ENCODE measurements at places on chromosomes 2 and 18.

DNA sequence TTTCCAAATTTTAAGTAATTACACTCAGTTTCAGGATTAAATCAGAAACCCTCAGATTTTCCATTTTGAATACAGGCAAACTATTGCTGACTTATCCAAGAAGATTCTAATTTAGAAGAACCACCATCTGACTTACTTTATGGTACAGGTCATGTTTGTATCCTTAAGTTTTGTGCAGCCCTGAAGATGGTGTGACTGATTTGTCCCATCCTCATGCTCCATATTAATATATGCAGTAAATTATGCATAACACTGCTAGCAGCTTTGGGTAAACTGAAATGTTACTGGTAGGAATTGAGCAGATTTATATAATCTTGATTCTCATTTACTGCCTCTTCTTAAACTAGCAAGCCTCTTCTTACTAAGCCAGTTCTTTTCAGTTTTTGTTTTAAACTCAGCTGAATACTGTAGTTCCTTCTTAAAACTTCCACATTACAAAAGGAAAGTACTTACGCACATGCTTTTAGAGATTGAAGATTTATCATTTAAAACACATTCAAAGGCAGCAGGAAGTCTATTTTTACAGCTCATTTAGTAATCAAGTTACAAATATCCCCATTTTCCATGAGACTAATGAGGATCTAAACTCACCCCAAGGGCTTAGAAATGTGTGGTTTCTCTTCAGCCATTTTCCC is 25.7 kb downstream of the MEX3C start:
- no peak for DNase-seq

- DNase-seq: no peak
Observed at GRCh38 chr2:219182331-219183150, 4.5 kb downstream of the RETREG2 start.

DNA sequence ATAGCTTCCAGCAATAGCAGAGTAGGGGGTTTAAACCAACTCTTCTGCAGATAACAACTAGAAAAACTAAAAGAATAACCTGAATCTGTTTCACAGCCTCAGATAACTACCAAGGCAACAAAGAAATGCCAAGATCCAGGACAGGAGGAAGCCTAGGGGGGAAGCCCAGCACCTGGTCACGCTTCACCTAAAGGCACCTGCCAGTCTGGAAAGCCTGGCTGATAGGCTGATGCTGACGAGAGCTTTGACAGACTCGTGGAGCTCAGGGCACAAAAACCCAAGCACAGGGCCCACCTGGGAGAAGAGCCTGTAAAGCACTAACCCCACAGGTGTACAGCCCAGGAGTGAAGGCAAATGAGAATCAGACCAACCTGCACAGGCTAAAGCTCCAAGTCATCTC is 22.6 kb downstream of the EIPR1 start:
- no peak for DNase-seq

- no peak for DNase-seq
Observed at GRCh38 chr2:9741110-9741509, 102.2 kb upstream of the TAF1B start.

DNA sequence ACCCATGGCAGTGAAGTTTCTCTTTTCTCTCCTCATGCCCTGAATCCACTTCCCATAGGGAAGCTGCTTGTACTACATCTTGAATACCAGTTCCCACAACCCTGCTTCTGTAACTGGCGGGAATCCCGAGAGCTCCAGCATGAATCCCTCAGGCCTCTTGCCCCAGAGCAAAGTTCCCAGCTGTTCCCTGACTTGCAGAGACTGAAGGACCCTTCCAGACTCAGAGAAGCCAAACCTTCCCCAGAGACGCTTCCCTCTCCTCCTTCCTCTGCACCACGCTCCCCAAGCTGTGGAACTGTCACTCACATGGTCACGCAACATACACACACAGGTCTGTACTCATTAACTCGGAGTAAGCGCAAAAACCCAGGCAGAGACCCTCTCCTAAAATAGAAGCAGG is 26.4 kb downstream of the TRAPPC12 start:
- no peak for DNase-seq

GRCh38 chr18:62325806-62326645 is 916 bp downstream of the TNFRSF11A start:
- DNase-seq: no peak

DNA sequence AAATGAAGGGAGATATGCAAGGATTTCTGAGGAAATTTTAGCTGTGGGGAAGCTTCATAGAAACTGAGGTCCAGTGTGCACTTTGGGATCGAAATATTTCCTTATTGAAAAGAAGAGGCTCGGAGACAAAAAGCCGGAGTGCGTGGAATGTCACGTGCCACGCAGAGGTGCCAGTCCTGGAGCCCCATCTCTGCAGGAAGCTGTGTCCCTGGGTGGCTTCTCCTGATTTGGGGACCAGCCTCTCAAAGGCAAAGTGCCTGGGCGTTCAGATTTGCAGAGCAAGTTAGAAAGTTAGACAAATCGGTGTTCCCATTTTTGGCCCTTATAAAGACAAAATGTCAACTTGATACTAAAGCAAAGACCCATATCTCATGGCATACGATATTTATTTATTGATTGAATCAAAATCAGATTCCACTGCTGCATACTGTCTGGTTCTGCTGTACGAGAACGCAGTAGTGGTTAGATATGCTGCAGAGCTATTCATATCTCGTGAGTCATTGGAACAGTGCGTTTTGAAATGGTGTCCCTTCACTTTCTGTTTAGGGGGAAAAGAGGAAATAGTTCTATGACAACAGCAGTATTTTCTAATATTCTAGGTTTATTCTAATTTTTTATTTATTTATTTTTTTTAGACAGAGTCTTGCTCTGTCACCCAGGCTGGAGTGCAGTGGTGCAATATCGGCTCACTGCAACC is 9.1 kb upstream of the ATG16L1 start:
- no peak for DNase-seq

GRCh38 chr18:36527051-36527450 is 229.5 kb downstream of the FHOD3 start:
- no peak for DNase-seq

DNA sequence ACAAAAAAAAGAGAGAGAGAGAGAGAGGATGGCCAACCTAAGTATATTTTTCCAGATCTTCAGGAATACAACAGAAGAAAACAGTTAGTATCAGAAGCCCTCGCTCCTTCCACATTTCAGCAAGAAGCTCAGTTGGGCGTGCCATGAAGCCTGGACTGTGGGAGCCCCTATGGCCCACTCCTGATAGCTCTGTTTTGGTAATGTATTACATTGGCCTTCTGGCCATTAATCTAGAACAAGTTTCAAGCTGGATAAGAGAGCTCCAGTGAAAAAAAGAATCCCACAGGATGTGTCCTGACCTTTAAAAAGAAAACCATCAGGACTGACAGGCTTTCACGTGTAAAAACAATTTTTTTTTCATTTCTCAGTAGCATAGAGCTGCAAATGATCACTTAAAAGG is 197.9 kb downstream of the ICOS start:
- no peak for DNase-seq

DNA sequence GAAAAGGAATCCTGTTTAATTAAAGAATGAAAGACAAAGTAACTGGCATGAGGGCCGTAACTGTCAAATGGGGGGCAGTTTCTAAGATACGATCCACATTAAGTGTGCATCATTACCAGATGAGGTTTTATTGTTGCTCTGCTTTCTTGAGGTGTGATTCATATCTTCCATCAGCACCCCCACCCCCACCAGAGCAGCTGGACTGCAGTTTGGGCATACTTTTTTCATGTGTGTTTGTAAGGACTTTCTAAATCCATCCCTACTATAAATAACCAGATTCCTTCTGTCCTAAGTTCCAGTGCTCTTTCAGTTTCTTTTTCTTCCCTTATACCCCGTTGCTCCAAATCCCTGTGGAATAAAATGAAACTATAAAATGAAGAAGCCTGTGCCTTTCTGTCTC is 142.1 kb downstream of the CDCA7 start:
- no peak for DNase-seq

GRCh38 chr2:234046521-234046920 is 4.0 kb upstream of the SPP2 start:
- no peak for DNase-seq

DNA sequence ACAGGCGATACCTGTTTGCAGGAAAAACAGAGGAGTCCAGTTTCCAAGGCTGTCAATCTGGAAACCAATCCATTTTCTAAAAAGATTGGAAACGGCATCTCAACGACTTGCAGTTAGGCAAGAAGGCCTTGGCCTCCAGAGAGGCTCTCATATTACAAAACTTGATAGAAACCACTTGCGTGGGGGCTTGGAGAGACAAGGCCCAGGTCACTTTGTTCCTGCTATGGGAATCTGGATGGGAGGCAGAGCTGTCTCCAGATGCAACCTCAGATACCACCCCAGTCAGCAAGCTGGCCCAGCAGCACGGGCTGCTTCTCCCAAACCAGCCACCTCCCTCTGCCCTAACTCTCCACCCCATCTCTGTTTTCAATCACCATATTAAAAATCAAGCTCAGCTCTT is 298.8 kb downstream of the TNS1 start:
- no peak for DNase-seq

- DNase-seq: no peak
Observed at GRCh38 chr2:60247471-60247870, 306.0 kb downstream of the BCL11A start.

DNA sequence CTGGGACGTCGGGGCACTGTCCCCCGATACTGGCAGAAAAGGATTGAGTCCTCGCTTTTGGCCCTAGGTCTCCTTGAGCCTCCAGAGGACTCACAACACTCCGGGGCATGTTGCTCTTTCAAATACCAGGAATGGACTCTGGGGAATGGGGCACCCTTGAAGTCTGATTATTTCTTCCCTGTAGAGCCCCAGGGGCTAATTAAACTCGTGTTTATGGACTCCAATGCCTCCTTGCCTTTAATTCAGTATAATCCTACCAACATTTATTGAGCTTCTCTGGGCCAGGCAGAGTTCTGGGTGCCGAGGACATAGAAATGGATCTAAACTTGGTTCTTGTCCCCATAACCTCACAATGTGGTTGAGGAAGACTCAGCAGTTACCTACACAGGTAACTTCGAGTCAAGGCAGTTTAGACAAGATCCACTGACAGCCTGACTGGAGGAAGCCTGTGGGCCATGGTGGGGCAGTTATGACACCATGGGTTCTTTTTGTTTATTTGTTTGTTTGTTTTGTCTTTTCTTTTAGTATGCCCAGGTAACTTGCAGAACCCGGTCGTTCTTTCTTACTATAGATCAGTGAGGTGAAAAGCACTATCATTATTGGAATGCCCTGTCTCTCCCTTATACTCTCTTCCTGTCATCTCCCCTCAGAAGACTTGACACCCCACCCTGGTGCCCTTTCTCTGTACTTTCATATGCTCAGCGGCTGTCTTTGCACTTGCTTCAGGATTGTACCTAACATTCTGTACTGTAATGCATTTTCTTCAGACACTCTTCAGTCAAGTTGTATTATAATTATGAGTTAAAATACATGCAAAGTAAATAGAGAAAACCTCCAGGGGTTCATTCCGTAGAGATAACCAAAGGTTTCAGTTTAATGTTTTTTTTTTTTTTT is 3.2 kb downstream of the CFLAR start:
- DNase-seq: no peak

DNA sequence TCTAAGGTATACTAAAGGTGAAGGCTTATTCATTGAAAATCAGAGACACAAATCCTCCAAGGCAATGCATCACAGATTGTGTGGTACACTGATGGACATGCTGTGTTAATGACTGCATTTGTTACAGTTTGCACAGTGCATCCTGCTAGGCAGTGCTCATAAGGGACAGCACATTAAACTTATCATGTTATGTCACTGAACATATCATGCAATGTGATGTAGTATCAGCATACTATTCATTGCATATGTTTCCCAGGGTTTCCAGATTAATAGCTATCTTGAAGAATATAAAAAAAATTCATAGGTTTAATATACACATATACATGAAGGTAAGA is 225.3 kb downstream of the NCKAP5 start:
- DNase-seq: no peak

GRCh38 chr2:151971301-151972051 is 127.4 kb downstream of the CACNB4 start:
- DNase-seq: no peak

GRCh38 chr2:31986906-31987305 is 23.9 kb downstream of the MEMO1 start:
- no peak for DNase-seq

- DNase-seq: no peak
Observed at GRCh38 chr2:45212953-45213635, 203.8 kb upstream of the SIX2 start.

DNA sequence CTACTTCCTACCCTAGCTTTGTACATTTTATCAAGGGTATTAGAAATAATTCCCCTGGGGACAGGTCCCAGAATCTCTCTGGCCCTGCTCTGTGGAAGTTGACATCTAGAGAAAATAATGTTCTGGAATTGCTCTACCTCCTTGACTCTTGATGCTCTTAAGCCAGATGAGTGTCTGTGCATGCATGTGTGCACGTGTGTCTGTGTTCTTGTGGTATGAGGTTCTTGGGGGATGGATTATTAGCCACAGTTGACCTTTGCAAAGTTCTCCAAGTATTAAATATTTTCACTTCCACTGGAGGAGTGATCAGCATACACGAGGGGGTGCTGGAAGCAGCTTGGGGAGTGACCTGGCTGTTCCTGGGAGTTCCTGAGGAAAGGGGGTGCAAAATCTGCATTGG is 61.2 kb upstream of the PELI1 start:
- no peak for DNase-seq

- DNase-seq: no peak
Observed at GRCh38 chr18:12747530-12748315, 44.9 kb downstream of the PSMG2 start.

DNA sequence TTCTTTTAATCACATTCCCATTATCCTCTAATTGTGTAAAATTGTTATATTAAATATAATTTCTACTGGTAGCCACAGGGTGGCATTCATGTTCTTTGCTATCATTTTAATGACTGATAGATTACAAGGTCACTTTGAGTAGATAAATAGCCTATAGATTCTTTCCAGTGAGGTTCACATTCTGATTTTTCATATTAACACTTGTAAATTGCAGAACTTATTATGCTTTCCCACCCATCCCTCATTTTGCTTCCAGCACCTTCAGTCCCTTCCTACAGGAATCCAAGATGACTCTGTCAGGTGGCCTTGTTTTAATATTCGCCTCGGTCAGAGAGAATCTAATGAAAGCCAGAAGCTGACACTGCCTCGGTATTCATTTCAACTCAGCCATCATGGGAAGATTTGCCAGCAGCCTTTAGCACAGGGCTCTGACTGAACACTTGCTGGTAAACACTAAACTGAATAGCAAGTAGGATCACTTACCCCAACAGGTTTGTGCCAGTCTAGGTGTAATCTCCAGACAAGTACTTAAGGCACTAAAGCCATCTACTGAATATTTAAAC is 101.2 kb upstream of the FSHR start:
- DNase-seq: no peak

DNA sequence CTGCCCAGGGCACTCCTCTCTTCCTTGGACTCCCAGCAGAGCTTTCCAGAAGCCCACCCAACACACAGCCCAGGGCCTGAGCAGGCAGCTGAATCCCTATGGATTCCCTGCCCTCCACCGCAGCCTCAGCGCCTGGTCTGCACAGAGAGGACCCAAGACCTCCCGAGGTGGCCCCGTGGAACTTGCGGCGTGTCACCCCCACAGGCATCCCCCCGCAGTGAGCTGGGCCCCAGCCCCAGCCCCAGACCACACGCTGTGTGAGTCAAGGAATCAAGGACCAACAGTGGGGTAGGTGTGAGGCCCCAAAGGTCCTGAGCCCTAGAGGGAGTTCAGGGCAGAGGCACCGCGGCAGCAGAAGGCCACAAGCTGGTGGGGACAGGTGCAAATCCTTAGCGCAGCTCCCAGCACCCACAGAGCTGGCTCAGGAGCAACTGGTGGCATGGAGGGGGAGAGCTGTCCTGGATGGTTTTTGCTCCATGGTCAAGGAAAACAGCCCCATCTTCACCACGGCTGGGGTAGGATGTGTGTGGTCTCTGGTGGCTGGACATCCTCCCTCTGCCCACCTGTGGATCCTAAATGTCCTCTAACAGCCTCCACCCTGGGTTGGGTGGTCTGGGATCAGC is 8.5 kb downstream of the HS6ST1 start:
- DNase-seq: no peak
